Stimulated activated CD4-positive, alpha-beta T cell treated with anti-CD3 and anti-CD28 coated beads, TNF-alpha, amount 100 ng/mL, for 48 hours (primary cell): ENCODE measurements at places on chromosomes 12 and 14.

- no peak for DNase-seq
Observed at GRCh38 chr12:93272997-93273396, 104.7 kb upstream of the NUDT4 start.

DNA sequence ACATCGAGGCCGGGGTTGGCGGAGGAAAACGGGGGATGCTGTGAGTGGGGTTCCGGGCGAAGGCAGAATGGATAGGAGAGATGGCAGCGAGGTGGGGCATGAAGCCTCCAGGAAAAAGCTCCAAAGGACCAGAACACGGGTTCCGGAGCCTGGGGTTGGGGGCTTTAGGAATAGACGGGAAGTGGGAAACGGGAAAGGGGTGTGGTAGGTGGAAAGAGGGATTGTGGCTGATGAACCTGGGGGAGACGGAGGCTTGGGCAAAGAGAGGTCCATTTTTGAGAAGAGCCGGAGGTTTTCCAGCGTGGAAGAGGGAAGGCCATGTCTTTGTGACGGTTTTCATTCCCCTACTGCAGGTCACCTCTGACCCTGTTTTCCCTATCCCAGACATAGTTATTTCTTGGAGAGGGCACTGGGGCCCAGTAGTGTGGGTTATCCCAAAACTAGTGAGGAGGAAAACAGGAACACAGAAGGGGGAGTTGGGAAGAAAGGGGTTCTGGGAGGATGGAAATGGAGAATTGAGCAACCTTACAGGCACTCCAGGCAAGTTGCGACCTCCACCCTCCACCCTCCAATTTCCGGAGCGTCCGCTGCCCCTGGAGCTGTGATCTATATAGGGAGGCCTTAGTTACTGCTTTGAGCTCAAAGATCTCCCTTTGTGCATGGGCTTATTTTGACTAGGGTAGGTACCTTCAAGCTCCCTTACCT, 1.1 kb downstream of the ATN1 start:
- no peak for DNase-seq

DNA sequence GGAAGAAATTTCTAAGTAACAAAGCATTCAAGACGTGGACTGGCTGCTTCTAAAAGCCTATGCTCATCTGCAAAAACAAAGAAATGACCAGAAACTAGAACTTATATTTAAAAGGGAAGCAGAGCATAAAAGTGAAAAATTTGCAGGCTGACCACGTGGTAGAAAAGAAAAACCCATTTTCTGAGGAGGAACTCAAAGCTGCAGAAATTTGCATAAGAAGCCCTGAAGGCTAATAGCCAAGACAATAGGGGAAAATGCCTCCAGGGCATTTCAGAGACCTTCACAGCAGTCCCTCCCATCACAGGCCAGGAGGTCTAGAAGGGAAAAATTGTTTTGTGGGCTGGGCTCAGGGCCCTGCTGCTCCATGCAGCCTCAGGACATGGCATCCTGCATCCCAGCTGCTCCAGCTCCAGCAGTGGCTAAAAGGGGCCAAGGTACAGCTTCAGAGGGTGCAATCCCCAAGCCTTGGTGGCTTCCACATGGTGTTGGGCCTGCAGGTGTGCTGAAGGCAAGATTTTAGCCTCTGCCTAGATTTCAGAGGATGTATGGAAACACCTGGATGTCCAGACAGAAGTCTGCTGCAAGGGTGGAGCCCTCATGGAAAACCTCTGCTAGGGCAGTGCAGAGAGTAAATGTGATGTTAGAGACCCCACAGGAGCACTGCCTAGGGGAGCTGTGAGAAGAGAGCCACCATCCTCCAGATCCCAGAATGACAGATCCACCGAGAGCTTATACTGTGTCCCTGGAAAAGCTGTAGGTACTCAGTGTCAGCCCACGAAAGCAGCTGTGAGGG, 55.5 kb downstream of the CHGA start:
- DNase-seq, result no peak

GRCh38 chr14:95026851-95027463, 130.4 kb downstream of the DICER1 start:
- DNase-seq, result no peak
